ENCODE measurements at places on chromosomes 7 and 10.

DNA sequence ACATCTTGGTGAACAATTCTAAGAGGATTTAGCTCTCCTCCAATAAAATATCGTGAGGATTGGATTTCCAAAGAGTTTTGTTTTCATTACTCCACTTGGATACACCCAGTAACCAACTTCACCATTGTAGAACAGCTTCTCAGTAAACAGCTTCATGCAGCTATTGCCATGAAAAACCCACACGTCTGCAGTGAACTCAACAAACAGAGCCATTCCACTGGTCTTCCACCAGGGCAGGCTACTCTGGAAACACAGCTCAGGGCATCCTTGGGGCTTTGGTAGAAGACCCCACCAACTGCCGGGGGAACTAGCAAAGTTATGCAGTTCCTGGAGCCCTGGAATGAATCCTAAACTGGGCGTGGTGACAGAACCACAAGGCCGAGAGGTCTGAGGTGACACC is 77.4 kb downstream of the CALN1 start:
- no peak for DNase-seq

- no peak for DNase-seq
These were observed 177.3 kb upstream of the PHYHIPL start for GRCh38 chr10:58998924-58999713.

DNA sequence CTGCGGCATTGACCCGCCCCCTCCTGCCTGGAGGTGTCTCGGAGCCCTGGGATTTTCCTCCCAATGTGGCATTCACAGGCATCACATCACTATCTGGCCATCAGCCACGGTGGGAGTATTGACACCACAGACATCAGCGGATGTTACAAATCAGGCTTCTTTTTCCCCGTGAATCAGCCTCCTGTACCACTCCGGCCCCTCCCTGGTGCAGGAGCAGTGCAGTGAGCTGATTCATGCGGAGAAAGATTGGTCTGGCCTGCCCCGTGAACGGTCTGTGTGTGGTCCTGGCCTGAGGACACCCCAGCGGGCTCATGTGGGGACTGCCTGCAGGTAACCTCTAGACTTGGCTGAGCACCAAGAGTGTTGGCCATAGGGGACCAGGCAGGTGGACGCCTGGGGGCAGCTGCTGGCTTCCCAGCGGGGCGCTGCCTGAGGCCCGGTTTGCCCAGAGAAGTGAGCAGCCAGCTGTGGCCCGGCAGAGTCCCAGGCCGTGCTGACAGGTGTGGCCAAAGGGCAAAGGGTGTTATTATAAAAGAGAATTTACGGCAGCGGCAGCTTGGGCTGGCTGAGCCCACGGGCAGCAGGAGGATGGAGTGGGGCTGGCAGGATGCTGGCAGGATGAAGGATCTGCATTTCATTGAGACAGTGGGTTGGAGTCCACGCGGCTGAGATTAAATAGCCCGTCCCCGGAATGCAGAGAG is 32.1 kb upstream of the GNA12 start:
- DNase-seq, result no peak

DNA sequence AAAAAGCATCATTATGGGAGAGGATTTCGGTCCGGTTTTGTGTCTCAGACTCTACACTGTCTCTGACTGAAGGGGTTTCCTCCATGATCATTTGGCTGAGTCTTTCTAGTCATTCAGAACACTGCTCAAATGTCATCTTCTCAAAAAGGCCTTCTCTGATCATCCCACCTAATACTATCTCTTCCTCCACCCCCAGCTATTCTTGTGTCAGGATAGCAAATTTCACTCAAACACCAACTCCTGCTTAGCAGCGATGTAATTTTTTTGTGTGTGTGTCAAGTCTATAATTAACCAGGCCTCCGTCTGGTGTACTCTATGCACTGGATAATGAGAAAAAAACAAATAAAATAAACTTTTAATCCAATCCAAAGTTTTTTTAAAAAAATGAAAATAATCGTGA is 200.4 kb downstream of the KCND2 start:
- no peak for DNase-seq

DNA sequence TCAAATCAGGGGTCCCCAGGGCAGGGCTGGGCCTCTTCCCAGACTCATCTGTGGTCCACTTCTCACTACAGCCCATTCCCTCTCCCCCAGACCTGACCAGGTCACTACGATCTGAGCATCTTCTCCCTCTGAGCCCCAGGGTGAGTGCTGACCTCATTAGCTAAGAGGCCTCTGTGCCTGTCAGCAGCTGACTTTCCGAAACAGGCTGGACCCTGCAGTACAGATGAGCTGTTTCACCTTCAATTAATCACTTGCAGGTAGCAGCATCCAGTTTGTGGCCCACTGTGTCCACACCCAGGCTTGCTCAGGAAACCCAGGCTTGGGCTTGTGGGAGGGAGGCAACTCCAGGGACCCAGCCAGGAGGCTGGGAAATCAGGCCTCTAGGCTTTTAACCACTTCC is 24.3 kb downstream of the SRRM3 start:
- DNase-seq, result no peak

DNA sequence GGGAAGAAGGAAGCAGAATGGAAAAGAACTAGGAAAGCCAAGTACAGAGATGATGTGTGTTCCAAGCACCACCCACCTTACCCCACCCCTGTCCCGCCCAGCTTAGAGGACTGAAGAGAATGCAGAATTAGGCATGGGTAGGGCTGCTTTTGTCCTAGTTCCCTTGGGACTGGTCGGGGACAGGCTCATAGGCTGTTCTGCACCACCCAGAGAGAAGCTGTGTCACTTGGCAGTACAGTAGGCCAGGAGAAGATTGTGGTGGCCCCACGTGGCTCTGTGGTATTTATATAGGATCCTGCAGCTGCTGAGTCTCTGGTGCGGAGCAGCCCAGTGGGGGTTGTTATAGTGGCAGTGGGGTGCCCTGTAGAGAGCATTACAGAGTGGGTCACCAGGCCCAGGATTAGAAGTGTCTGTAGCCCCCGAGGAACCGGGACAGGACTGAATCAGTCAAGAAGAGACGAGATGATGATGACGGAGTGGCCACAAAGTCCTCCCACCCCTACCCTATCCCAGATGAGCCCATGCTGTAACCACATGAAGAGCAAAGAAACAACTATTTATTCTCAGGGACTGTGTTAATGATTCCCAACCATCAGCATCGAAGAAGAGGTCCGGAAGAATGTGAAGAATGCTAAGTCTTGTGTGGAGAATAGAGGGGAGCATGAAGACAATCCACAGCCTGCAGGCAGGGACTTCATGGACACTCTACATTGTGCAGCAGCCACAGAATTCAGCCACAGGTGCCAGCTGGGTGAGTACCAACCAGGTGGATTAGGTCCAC is 88.9 kb downstream of the C1GALT1 start:
- no peak for DNase-seq

- DNase-seq, result no peak
These were observed 645.9 kb downstream of the ARL4A start for GRCh38 chr7:13333371-13333770.

GRCh38 chr10:62528441-62528840 is 154.3 kb downstream of the ZNF365 start:
- no peak for DNase-seq

DNA sequence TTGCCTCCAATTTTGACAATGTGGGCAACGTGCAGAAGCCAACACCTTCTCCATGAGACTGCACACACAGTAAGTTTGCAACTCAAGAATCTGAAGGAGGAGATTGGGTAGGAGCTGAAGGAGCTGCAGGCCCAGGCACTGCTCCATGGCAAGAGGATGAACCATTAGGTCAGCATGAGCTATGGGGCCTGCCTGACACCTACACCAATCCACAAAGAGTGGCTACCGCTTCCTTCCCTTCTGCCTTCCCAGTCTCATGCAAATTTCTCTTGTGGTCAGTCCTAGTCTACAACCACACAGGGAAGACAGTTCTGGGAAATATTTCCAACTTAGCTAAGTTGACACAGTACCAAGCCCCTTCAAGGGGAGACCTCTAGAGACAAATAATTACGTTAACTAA is 142.0 kb upstream of the ADO start:
- DNase-seq, result no peak

DNA sequence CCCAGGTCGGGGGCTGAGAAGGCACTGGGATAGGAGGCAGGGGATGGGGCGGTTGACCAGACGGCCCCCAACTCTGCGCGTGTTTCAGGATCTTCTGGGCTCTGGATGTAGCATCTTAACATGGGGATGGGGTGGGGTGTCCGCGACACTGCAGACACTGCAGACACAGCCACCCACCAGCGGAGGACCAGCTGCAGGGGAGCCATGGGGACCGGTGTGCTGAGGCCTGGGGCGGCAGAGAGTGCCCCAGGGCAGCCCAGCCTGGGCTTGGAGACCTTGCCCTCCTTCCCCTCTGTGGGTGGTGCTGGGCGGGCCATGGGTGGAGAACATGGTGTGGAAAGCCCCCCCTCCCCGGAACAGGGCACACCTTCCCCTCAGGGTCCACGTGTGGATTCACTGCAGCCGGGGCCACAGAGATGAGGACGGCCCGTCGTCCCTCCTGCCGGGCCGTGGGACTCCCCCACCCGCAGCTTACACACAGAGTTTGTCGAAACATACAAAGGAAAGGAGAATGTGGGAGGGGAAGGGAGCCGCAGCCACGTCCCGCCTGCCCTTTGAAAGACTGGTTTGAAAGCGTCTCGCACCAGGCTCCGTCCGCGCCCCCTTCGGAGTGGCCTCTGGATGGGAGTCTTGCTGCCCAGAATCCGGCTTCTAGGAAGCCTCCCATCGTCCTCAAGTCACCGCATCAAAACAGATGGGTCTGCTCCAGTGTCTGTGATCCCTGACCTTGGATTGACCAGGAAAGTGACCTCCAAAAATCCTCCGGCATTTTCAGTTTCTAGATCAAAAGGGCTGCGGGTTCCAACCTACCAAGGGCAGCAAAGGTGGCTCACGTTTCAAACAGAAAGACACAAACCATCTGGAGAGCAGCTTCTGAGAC is 91.5 kb upstream of the TCERG1L start:
- DNase-seq, result no peak

DNA sequence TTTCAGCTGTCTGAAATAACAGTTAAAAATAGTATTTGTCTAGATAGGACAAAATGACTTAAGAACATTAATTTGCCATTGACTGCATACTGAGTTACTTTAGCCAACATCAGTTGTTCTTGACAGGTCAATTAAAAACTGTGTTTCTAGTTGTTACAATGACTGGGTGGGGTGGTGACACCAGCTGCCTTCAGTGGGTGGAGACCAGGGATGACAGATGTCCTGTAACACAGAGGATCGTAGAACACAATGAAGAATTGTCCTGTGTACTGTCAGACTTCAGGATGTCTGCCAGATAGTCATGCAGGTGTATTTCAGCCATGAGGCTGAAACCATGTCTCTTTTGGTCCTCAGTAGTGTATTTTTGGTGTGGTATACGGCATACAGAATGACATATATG is 24.4 kb downstream of the TRUB1 start:
- no peak for DNase-seq

- no peak for DNase-seq
These were observed 453.8 kb downstream of the TCERG1L start for GRCh38 chr10:130857631-130858295.

GRCh38 chr10:38605153-38605661 is 511.1 kb downstream of the ZNF37A start:
- DNase-seq, result no peak

GRCh38 chr10:74445493-74445892 is 294.5 kb downstream of the ADK start:
- DNase-seq, result no peak
